ENCODE measurements at places on chromosomes 11 and 22. TPM values are rescaled to one million over a fixed set of nuclear protein-coding genes. Genes with fewer than 3 reads are reported as not detected.

DNA sequence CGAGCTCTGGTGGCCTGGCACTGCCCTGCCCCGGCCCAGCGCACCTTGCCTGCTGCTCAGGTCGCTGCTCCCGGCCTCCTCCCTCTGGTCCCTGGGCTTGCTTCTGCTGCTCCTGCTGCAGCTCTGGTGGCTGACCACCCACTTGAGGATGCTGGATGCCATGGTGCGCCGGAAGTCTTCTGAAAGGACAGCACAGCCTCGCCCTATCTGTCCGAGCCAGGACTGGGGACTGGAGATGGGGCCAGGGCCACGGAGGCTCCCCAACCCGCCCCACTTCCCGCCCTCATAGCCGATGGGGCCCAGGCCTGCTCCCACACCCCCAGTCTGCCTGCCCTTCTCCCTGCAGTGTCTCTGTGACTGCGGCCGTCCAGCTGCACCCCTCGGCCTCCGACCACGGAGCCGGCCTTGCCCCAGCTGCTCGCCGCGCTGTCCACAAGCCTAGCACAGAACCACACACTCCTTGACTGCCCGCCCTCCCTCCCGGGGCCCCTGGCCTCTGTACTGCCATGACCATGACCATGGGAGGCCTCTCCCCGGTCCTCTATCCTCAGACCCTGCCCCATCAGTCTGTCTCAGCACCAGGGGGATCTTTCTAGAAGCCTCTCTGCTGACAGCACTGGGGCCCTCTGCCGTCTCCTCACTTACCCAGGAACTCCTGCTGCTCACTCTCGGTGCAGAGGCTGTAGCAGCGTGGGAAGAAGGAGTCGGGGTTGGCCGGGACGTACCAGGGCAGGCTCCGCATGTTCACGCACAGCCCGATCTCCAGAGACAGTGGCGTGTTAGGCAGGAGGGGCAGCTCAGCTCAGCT, 12.7 kb downstream of the TTLL8 start:
- no peak overlapping the region for H3K27ac ChIP-seq
- no peaks in the 10 kb centered on the region for H3K4me1 ChIP-seq
- H3K36me3 ChIP-seq = no peaks in the 10 kb centered on the region
- H3K27me3 ChIP-seq = peaks cover 24% of the 10 kb centered on the region
- no peak for DNase-seq

DNA sequence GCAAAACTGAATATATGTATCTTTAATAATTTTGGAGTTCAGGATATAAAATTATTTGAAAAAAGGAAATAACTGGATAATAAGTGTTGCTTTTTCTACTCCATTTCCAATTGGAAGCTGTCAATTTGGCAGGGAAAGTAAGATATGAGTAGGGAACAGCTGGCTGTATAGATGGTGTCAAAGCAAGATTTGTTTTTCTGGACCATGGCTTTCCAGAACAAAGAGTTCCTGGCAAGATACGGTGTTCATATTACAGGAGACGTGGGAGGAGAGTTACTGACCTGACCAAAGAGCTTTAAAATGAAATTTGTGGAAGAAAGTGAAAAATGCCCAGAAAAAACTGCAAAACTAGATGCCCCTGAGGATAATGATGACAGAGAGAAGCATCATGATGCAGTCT, 442.7 kb upstream of the KIRREL3 start:
- H3K27ac ChIP-seq = no peak overlapping the region
- H3K27me3 ChIP-seq = no peaks in the 10 kb centered on the region
- DNase-seq = no peak
- H3K4me1 ChIP-seq = no peaks in the 10 kb centered on the region
- H3K4me3 ChIP-seq = no peak overlapping the region

DNA sequence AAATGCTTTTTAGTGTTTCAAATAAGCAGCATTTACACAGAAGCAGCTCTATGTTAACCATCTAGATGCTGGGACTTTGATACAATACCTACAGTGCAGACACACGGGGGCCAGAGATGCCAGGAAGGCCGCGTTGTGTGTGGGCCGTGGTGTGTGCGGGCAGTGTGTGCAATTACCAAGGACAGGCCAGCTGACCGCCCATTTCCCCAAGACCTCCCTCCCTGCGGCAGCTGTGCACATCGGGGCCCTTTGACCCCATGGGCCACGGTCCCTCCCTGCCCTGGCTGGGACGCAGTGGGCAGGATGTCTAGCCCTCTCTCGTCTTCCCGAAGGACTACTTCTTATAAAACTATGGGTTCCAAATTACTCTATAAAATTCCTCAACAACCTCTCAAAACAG, 38.4 kb downstream of the CLTCL1 start:
- H3K4me1 ChIP-seq = no peaks in the 10 kb centered on the region
- no peaks in the 10 kb centered on the region for H3K27me3 ChIP-seq
- H3K27ac ChIP-seq = no peak overlapping the region
- no peak for DNase-seq
- H3K36me3 ChIP-seq = peaks cover 8% of the 10 kb centered on the region

Gene PIWIL4
- total RNA-seq = 0.12 TPM

Gene PNPLA3
- total RNA-seq = 6.9 TPM

- no peaks in the 10 kb centered on the region for H3K27me3 ChIP-seq
- H3K36me3 ChIP-seq = no peaks in the 10 kb centered on the region
- H3K4me3 ChIP-seq = peak overlapping the region; percentile 89
- H3K4me1 ChIP-seq = peaks cover 52% of the 10 kb centered on the region
Observed at GRCh38 chr11:83827520-83827919, 541.4 kb upstream of the CCDC90B start.

Gene CLMP
- total RNA-seq = 160 TPM

DNA sequence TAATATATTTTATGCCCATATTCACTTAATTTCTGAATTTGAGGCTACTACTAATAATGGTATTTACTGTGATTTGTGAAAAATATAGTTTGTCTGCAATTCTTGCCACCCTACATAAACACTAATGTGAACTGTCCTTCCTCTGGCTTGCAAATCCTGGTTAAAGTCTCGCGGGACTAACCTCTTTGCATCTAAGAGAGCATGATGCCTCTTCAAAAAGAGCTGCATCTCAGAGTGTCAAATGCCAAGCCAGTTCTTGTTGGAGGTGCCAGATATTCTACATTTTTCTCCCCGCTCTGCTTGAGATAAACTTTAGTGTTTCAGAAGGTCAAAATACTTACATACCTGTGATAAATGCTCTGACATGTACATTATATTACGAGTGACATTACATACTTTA, 2.1 kb downstream of the ARHGAP42 start:
- H3K4me3 ChIP-seq = no peak overlapping the region
- peaks cover 2% of the 10 kb centered on the region for H3K27me3 ChIP-seq
- no peak for DNase-seq
- peaks cover 30% of the 10 kb centered on the region for H3K4me1 ChIP-seq
- H3K36me3 ChIP-seq = no peaks in the 10 kb centered on the region
- no peak overlapping the region for H3K27ac ChIP-seq

GRCh38 chr22:37747715-37748100, 50.9 kb downstream of the TRIOBP start:
- DNase-seq = no peak
- H3K36me3 ChIP-seq = peaks cover 4% of the 10 kb centered on the region
- peaks cover 84% of the 10 kb centered on the region for H3K4me1 ChIP-seq

DNA sequence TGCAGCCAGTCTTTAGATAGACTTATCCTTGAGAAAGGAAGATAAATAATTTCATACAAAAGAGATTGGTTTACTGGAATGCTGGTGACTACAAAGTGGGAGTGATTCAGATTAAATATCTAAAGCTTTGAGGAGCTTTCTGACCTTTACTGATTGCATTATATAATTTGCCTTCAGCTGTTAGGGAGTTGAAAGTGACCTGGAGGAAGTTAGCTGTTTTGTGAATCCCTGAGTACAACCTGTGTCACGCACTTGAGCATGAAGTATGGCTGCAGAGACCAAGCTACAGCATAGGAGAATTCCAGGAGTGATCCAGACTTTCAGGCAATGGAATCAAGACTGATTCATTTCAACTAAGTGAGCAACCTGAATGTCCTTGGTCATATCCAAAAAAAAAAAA, 1848.3 kb upstream of the RAG2 start:
- no peaks in the 10 kb centered on the region for H3K36me3 ChIP-seq
- no peak overlapping the region for H3K27ac ChIP-seq
- no peaks in the 10 kb centered on the region for H3K27me3 ChIP-seq
- DNase-seq = no peak
- H3K4me3 ChIP-seq = no peak overlapping the region
- no peaks in the 10 kb centered on the region for H3K4me1 ChIP-seq

Gene APOA4
- not detected for total RNA-seq

Gene WBP2NL
- total RNA-seq = not detected
